ENCODE measurements at places on chromosomes 3 and 15. TPM values are rescaled to one million over a fixed set of nuclear protein-coding genes. Genes with fewer than 3 reads are reported as not detected.

Gene GPD1L
- 20.6 TPM for total RNA-seq

Gene AADACL2
- total RNA-seq = not detected

Gene GABRR3
- total RNA-seq = not detected

Gene TMC3
- not detected for total RNA-seq

DNA sequence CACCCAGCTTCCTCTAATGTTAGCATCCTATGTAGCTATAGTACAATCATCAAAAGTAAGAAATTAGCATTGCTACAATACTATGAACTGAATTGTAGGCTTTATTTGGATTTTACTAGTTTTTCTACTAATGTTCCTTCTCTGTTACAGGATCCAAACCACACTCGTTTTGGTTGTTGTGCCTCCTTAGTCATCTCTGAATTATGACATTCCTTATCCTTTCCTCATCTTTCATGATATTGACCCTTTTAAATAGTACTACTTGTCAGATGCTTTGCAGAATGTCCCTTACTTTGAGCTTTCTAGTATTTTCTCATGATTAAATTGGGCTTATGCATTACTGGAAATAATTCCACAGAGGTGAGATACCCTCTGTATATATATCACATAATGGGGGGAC lies 265.4 kb downstream of the VPS13C start:
- DNase-seq = no peak

GRCh38 chr15:35627696-35628095 lies 81.7 kb upstream of the DPH6 start:
- DNase-seq = no peak
